Stimulated activated CD4-positive, alpha-beta T cell treated with anti-CD3 and anti-CD28 coated beads, TNF-alpha, amount 100 ng/mL, for 1 hour (primary cell): ENCODE measurements at places on chromosomes 6 and 20.

DNA sequence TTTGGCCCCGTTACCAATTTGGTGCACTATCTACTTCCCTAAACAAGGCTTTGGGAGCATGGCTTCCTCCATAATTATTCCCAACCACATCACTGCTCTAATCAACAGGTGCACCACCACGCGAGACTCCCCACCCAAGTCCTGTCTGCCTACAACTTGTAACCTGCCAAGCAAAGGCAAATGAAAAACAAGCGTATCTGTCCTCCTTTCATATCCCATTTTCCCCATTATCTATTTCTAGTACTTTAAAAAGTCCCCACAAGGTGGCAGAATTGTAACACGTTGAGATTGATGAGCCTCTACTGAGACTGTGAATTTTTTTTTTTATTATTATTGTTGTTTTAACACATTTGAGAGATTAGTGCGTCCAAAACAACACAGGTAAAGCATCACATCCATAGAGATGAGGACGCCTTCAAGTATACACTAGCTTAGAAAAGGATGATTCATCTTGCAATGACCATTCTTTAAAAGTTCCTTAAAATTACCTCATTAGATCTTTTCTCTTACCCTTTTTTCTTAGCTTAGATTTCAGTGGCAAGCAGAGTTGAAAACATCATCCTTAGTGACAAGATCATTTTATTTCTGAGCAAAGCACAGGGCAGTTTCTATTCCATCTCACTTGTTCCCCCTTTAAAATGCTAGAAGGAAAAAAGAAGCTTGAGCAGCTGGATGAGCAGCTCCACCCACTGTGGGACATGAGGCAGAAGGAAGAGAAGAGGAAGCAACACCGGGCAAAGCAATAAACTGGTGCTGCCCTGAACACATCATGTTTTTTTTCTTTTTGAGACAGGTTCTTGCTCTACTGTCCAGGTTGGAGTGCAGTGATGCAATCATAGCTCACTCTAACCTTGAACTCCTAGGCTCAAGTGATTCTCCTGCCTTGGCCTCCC lies 210.8 kb downstream of the ARHGAP18 start:
- no peak for DNase-seq

DNA sequence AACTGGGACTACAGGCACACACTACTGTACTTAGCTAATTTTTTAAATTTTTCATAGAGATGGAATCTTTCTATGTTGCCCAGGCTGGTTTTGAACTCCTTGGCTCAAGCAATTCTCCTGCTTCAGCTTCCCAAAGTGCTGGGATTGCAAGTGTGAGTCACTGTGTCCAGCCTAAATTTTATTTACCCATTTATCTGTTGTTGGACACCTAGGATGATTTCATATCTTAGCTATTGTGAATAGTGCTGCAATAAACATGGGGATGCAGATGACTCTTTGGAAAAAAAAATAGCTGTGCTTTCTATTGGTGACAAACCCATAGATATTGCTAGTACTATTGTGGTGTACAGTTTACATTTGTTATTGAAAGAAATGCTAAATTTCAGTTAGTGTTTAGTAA lies 19.6 kb upstream of the SYNCRIP start:
- no peak for DNase-seq

DNA sequence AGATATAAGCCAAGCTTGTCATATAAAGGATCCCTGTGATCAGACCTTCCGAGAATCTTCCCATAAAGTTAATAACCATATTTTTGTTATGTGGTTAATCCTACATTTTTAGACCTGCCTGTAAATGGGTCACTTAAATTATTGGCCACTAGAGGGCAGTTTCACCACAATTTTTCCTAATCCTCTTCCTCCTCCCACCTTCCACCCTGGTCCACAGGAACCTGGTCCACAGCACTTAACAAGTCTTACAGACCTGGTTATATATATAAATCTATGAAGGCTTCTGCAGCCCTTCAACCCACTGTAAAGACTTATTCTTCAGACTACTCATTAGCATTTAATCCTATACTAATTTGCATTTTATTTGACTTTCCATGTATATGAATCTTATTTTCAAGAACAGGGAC lies 28.3 kb downstream of the MRS2 start:
- DNase-seq: no peak

DNA sequence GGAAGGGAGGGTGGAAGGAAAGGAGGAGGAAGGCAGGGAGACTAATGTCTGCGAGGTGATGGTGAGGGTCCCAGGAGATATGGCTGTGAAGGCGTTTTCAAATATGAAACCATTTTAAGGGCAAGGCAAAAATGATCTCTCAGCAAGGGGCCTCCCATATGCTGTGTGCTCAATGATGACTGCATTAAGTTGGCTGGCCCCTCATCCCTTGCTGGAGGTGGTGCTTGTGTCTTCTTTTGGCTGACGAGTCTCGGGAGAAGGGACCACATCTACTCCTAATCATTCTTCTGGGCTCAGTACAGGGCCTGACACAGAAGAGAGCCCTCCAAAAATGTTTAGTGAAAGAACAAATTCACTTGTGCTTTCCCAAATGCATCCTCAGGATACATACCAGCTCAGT lies 23.0 kb upstream of the MRPS18A start:
- no peak for DNase-seq
